ENCODE measurements at places on chromosomes 5 and 9. TPM values are rescaled to one million over a fixed set of nuclear protein-coding genes. Genes with fewer than 3 reads are reported as not detected.

GRCh38 chr5:1737790-1738405 is 61.7 kb downstream of the MRPL36 start:
- no peaks in the 10 kb centered on the region for H3K36me3 ChIP-seq
- peaks cover 6% of the 10 kb centered on the region for H3K4me1 ChIP-seq
- H3K4me3 ChIP-seq = no peak overlapping the region
- H3K27ac ChIP-seq = no peak overlapping the region

DNA sequence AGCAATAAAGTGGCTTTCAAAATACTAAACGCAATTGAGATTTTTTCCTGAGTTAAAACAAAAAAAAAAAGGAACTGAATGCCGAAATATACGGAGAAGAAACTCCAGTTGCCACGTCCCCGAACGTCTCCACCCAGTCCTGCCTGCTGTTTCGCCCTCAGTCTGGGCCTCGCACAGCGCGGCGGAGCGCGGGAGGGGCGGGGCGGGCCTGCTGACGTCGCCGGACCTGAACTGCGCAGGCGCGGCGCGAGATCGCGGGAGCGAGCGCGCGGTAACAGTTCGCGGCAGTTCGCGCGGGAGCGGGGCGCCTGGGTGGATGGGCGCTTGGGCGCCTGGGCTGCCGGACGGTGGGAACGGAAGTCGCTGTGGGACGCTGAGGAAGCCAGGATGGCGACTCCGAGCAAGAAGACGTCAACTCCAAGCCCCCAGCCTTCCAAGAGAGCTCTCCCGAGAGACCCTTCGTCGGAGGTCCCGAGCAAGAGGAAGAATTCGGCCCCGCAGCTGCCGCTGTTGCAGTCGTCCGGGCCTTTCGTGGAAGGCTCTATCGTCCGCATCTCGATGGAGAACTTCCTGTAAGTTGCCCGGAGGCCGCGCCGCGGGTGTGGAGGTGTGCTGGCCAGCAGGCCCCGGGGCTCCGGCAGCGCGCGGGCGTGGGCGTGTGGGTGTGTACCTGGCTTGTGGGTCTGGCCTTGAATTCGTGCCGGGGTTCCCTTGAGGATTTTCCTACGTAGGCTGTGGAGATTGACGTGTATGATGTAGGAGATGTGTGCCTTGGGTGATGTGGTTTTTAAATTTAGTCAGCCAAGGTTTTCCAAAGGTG is at the start of gene SMC5:
TSS of gene SMC5 (plus strand) at position 287 of the 820 bp plus-strand sequence. CDS start at position 388, 101 bp downstream.
- H3K4me3 ChIP-seq = peak within 1 kb of the TSS; percentile 76
- H3K36me3 ChIP-seq = no peaks in the 10 kb centered on the region
- H3K4me1 ChIP-seq = peaks cover 28% of the 10 kb centered on the region
- no peaks in the 10 kb centered on the region for H3K27me3 ChIP-seq
- peak within 1 kb of the TSS; percentile 96 for H3K27ac ChIP-seq
- peak; percentile 98 for DNase-seq

DNA sequence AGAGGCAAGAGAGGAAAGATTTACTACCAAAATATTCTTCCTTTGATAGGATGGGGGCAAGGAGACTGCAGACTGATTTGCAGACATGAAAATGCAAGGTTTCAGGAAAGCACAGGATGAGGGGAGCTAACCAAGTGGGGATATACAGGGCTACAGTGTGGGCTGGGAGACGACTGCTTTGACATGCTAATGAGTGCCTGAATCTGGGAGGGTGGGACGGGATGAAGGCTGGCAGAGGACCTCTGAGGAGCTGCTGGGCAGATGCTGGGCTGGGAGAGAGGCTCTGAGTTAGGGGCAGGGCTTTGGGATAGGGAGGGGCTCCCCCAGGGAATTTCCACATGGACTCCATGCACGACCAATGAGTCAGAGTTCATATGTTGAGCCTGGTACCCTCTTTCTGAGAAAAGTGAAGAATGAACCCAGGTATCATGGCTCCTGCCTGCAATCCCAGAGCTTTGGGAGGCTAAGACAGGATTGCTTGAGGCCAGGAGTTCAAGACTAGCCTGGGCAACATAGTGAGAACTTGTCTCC is 4.9 kb upstream of the CPLX2 start:
- peaks cover 10% of the 10 kb centered on the region for H3K4me1 ChIP-seq
- H3K36me3 ChIP-seq = no peaks in the 10 kb centered on the region
- no peak overlapping the region for H3K27ac ChIP-seq
- no peak for DNase-seq

Gene PLPPR1
- total RNA-seq = 35.9 TPM

DNA sequence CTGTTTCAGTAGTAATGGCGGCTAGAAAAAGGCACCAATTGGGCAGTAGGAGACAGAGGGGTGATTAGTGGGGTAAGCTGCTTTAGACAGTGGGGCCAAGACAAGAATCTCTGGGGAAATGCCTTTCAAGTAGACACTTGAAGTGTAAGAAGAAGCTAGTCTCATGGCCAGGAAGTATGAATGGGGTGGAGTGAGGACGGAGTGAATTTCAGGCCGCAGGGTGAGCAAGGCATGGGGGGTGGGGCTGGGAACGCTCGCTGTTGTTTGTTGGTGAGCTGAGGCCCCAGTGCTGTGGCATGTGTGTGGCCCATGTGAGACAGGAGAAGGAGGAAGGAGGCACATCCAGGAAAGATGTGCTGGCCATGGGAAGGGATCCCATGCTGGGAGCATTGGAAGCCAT is 149.2 kb upstream of the NFIL3 start:
- H3K27me3 ChIP-seq = no peaks in the 10 kb centered on the region
- H3K27ac ChIP-seq = no peak overlapping the region
- DNase-seq = no peak

- H3K4me3 ChIP-seq = no peak overlapping the region
- H3K27ac ChIP-seq = no peak overlapping the region
- H3K27me3 ChIP-seq = no peaks in the 10 kb centered on the region
- peaks cover 8% of the 10 kb centered on the region for H3K4me1 ChIP-seq
Observed at GRCh38 chr9:134825025-134825424, 55.6 kb upstream of the FCN2 start.

- H3K36me3 ChIP-seq = no peaks in the 10 kb centered on the region
- no peak overlapping the region for H3K27ac ChIP-seq
- no peaks in the 10 kb centered on the region for H3K27me3 ChIP-seq
- H3K4me3 ChIP-seq = no peak overlapping the region
Observed at GRCh38 chr5:82334856-82335255, 56.7 kb upstream of the RPS23 start.

GRCh38 chr9:87502391-87503221 is 4.9 kb downstream of the DAPK1 start:
- peaks cover 10% of the 10 kb centered on the region for H3K36me3 ChIP-seq
- H3K27me3 ChIP-seq = peaks cover 7% of the 10 kb centered on the region
- DNase-seq = no peak
- H3K4me3 ChIP-seq = no peak overlapping the region

- no peaks in the 10 kb centered on the region for H3K4me1 ChIP-seq
- no peak for DNase-seq
- no peaks in the 10 kb centered on the region for H3K27me3 ChIP-seq
- no peak overlapping the region for H3K27ac ChIP-seq
- H3K36me3 ChIP-seq = peaks cover 3% of the 10 kb centered on the region
Observed at GRCh38 chr5:72298711-72299110, 21.3 kb downstream of the MRPS27 start.

GRCh38 chr5:55633574-55634208 is 78.4 kb downstream of the SLC38A9 start:
- no peaks in the 10 kb centered on the region for H3K27me3 ChIP-seq
- H3K4me3 ChIP-seq = no peak overlapping the region
- H3K36me3 ChIP-seq = peaks cover 2% of the 10 kb centered on the region
- no peak for DNase-seq

DNA sequence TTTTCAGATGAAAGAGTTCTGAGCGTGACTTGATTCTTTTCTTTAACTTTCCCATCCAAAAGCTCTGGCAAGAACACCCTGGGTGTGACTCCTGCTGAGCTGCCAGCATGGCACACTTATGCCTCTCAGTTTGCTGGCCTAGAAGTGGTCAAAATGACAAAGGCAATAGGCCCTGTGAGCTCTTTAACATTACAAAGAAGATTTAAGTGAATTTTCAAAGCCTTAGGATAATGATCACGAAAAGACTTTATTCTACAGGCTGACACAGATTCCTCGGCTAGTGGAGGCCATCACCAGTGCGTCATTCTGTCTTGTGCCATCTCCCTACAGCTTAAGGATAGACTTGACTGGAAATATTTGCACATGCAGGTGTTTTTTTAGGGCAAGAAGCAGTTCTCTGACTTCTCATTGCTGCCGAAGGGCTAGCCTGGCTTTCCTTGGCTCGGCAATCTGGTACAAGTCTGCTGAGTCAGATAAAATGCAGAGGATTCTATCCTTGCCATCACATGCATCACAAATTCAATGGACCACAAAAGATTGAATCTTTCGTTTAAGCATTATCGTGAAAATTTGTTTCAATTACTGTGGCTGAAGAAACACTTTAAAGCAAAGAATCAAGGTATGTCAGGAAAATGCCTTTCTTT is 311.5 kb downstream of the COX7C start:
- H3K36me3 ChIP-seq = no peaks in the 10 kb centered on the region
- DNase-seq = no peak
- H3K27me3 ChIP-seq = no peaks in the 10 kb centered on the region

Gene NUTM2G
- not detected for total RNA-seq

GRCh38 chr5:131328536-131329285 is 64.9 kb downstream of the CDC42SE2 start:
- no peak overlapping the region for H3K4me3 ChIP-seq
- peak; percentile 39 for DNase-seq
- H3K36me3 ChIP-seq = no peaks in the 10 kb centered on the region

GRCh38 chr9:92668746-92669526 is 995 bp downstream of the IPPK start:
- peak overlapping the region; percentile 82 for H3K4me3 ChIP-seq
- peaks cover 18% of the 10 kb centered on the region for H3K36me3 ChIP-seq
- H3K27me3 ChIP-seq = no peaks in the 10 kb centered on the region
- peaks cover 33% of the 10 kb centered on the region for H3K4me1 ChIP-seq
- H3K27ac ChIP-seq = no peak overlapping the region

Gene PDLIM4
- 28.1 TPM for total RNA-seq

Gene SLC36A3
- total RNA-seq = not detected

GRCh38 chr5:124453221-124454051 is 293.0 kb downstream of the ZNF608 start:
- H3K36me3 ChIP-seq = no peaks in the 10 kb centered on the region
- DNase-seq = no peak
- no peak overlapping the region for H3K4me3 ChIP-seq
- no peaks in the 10 kb centered on the region for H3K4me1 ChIP-seq

DNA sequence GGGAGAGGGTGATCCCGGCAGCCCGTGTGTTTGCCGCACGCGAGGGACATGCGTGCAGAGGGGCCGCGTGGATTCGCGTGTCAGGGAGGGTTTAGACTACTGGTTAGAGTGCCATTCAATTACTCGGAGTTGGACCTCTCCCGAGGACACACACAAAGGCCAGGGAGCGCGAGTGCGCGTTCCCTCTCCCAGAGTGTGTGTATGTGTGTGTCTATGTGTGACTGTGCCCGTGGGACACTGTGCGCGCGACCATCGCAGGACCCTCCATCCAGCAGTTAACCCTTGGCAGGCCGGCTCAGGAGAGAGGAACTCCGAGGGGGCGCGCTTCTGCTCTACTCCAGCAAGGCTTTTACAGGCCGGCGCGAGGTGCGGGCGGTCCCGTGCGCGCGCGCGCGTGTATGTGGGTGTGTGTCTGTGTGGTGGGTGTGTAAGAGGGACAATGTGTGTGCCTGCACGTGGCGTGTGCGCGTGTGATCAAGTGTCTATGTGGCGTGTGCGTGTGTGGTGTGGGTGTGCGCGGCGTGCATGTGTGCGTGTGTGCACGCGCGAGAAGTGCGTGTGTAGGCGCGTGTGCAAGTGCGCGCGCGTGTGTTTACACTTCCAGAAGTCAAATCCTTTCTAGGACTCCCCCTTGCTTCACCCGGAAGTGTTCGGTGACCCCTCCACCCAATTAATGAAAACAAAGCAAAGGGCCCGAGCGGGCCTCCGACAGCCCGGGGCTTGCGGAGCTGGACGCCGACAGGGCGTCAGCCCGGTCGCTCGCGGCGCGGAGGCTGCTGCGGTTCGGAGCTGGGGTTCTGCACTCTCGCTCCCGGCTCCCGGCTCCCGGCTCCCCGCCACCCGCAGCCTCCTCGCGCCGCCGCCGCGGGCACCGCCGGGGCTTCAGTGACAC is 75.3 kb upstream of the TBCA start:
- peaks cover 29% of the 10 kb centered on the region for H3K4me1 ChIP-seq
- no peak for DNase-seq
- peak overlapping the region; percentile 57 for H3K4me3 ChIP-seq
- H3K27ac ChIP-seq = peak overlapping the region; percentile 10

DNA sequence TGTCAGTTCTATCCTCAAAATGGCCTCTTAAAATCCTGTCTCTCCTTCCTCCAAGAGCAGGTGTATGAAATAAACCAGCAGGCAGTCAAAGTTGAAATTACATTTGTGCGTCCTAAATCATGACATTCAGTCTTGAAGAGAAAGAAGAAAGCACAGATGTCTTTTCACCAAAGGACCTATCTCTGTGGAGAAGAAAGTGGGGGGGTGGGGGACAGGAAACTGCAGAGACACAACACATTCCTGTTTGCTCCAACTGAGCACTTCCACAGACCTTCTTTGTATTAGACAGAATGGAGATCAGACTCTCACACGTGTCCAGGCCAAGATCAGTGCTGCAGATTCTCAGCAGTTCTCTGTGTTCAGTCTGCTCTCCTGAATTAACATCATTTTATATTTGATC is 471.9 kb upstream of the RGMB start:
- peak; percentile 56 for DNase-seq
- no peak overlapping the region for H3K27ac ChIP-seq
- no peaks in the 10 kb centered on the region for H3K27me3 ChIP-seq
- no peaks in the 10 kb centered on the region for H3K36me3 ChIP-seq
- H3K4me3 ChIP-seq = no peak overlapping the region

DNA sequence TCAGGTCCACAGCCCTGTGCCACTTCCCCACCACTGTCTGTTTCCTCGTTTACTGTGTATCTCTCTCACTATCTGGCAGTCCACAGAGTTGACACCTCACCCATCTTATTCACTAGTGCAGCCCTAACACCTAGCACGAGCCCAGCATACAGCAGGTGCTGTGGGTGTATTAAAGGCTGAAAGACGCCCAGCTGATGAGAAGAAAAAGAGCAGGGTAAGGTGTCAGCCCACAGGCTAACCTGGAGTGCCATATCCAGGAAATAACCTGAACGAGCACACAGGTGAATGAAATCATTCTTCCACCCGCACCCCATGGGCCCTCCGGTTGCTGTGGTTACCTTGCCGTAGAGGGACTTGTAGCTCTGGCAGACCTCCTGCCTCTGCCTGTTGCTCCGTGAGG is 18.6 kb downstream of the ANXA6 start:
- H3K4me1 ChIP-seq = peaks cover 31% of the 10 kb centered on the region
- H3K27ac ChIP-seq = no peak overlapping the region
- peaks cover 70% of the 10 kb centered on the region for H3K36me3 ChIP-seq
- H3K27me3 ChIP-seq = no peaks in the 10 kb centered on the region
- DNase-seq = no peak
- no peak overlapping the region for H3K4me3 ChIP-seq

GRCh38 chr9:132008855-132009812 is 70.5 kb downstream of the MED27 start:
- peaks cover 2% of the 10 kb centered on the region for H3K36me3 ChIP-seq
- no peaks in the 10 kb centered on the region for H3K27me3 ChIP-seq
- no peak for DNase-seq
- no peak overlapping the region for H3K27ac ChIP-seq
- H3K4me3 ChIP-seq = no peak overlapping the region
- H3K4me1 ChIP-seq = peaks cover 15% of the 10 kb centered on the region
